Stimulated activated CD8-positive, alpha-beta memory T cell treated with anti-CD3 and anti-CD28 coated beads, Interleukin-4, amount 100 ng/mL, for 1 hour (primary cell): ENCODE measurements at places on chromosomes 1 and 21.

DNA sequence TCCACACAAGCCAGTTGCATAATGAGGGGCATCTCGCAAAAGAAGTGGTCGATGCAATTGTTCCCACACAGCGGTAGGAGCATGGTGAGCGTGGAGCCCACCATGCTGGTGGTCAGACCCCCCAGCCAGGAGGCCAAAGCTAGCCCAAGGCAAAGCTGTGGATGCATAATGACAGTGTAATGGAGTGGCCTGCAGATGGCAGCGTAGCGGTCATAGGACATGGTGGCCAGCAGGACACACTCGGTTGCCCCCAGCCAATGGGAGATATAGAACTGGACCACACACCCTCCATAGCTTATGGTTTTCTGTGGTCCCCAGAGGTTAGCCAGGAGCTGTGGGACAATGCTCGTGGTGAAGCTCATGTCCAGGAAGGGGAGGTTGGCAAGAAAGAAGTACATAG, 4.3 kb downstream of the OR2C3 start:
- DNase-seq = no peak

GRCh38 chr1:110340207-110340468, 961 bp downstream of the RBM15 start:
- DNase-seq = no peak

GRCh38 chr1:53158900-53159299, 16.5 kb upstream of the SLC1A7 start:
- no peak for DNase-seq

GRCh38 chr1:227735539-227736285, 477 bp downstream of the SNAP47 start:
- DNase-seq = no peak

DNA sequence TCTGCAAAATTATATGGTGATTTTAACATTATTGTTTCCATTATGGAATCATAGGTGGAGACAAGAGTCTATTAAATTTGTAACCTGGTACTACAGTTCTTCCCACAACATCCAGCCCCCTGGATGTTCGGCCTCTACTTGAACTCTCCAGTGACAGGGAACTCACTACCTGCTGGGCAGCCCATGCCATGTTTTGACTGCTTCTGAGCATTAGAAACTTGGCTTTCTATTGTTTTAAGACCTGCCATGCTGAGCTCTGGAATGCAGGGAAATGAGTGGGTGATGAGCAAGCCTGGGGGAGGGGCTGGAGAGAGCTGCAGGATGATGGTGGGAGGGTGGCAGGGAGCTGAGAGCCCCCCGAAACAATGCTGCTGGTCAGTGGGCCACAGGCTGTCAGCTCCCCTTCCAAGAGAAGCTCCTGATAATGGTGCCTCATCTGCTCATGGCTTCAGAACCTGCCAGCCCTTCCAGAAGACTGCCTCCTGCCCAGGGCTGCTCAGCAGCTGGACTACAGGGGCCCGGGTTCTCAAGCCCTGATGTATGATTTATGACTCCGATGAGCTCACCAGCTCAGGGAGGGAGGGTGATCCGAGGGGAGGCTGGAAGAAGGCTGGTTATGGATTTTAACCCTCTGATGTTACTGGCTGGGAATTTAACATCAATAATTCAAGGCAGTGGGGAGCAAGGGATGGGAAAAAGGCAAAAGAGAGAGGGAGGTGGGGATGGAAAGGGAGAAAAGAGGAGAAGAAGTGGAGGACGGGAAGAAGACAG, 205.0 kb downstream of the HIVEP3 start:
- DNase-seq = no peak

GRCh38 chr21:24910591-24910990, 696.7 kb downstream of the MRPL39 start:
- DNase-seq = no peak

GRCh38 chr1:119674835-119675289, 26.8 kb upstream of the ZNF697 start:
- DNase-seq = no peak

GRCh38 chr1:64100791-64101190, 102.6 kb upstream of the UBE2U start:
- no peak for DNase-seq

DNA sequence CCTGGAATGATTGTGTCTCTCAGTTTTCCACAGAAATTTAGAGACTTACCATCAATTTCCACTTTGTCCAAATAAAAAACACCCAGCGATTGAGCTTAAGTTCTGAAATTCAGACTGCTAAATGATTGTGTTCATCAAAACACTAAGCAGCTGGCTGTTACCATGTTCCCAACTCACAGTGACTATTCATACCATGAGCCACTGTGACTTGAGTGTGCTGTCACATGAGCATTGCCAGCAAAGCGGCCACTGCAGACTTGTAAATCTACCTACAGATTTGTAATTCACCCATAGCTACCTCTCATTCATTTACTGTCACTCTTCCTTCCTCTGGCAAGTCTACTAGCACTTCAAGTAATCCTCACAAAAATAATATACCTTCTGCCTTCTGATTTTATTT, 17.2 kb upstream of the PRKAB2 start:
- DNase-seq = no peak

DNA sequence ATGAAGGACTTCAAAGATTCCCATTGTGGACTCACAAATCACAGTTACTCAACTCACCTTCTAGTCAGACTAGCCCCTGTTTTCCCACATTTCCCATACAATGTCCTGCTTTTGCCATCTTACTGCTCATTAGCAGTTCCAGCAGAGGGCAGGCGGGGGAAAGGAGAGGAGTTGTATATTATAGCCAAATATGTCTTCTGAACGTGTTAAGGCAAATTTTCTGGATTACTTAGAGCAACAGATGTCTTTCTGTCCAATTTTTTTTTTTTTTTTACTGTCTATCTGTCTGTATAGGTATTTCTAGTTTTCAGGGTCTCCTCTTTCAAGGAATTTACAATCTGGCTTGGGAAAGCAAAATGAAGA, 29.9 kb upstream of the DDAH1 start:
- DNase-seq = no peak

DNA sequence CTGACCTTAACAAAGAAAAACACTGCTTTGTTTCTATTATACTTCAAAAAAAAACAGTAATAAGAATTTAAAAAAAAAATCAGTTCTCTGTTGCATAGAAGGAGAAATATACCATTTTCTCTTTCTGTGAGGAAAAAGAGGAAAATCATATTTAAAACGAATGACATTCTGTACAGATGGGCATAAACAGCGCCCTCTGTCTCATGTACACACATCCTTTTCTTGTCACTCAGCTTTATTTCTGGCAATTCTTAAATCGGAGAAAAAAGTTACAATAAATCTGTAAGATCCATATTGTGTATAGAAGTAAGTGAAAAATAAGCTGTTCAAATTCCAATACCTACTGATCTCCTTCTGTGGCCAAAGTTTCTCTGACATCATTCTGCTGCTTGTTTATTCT, 245.4 kb downstream of the SMYD3 start:
- DNase-seq = no peak

- no peak for DNase-seq
Observed at GRCh38 chr1:200338451-200338850, 71.4 kb downstream of the ZNF281 start.

DNA sequence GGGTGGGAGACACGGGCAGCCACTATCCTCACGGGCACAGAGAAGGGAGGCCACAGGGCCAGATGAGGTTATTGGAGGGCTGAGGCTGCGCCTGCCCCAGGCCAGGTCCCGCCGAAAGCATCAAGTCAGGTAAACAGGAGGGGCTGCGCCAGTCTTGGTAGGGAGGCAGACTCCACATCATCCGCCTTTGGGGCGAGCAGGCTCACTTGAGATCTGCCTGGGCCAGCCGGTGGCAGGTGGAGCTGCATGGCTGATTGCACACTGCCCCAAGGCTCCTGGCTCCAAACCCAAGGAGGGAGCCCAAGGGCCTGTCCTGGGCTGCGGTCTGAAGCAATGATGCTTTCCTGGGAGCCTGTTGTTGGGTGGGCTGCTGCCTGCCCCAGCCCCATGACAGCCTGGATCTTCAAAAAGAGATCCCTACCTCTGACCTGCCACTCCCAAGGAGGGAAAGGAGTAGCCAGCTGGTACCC, 4.6 kb downstream of the SMIM1 start:
- no peak for DNase-seq

GRCh38 chr1:183214021-183214970, 28.2 kb downstream of the LAMC2 start:
- DNase-seq = no peak

DNA sequence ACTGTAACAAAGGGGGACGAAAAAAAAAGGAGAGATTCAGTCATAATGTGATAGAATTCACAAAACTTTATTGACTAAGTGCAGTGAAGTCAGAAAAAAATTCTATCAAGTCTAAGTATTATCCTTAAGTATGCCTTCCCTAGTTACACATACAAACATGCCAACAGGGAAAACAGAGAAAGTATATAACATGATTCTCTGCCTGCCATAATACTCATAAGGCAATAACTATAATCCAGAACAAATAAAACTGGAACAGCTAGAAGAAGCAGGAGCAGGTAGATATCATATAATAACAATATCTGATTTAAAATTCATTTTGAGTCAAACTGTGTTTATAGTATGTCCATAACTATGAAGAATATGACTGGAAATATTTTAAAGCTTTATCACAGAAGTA, 184.3 kb downstream of the FAF1 start:
- DNase-seq = no peak

- no peak for DNase-seq
Observed at GRCh38 chr1:238153253-238153652, 262.5 kb upstream of the ZP4 start.

DNA sequence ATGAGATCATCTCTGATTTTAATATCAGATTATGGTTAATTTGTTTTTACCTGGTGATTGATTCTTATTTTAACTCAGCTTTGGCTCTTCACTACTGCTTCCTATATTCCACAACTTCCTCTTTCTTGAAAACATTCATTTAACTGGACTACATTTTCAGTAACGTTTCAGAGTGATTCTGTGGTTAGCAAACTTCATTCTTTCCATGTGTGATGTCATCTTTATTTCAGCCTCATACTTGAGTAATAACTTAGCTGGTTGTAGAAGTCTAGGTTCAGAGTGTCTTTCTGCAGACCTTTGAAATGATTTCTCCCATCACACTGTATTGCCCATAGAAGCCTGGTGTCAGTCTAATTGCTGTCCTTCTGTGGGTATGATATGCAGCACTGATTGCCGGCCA, 36.0 kb upstream of the SLC35F3 start:
- no peak for DNase-seq

- DNase-seq = no peak
Observed at GRCh38 chr1:107140703-107141490, at the start of gene NTNG1. TSS of gene NTNG1 (plus strand) at chr1:107141039.

- no peak for DNase-seq
Observed at GRCh38 chr1:35835398-35835797, 27.6 kb downstream of the AGO4 start.

GRCh38 chr1:226763905-226764264, 24.8 kb upstream of the ITPKB start:
- no peak for DNase-seq

GRCh38 chr1:226982451-226983177, 42.5 kb downstream of the COQ8A start:
- no peak for DNase-seq

DNA sequence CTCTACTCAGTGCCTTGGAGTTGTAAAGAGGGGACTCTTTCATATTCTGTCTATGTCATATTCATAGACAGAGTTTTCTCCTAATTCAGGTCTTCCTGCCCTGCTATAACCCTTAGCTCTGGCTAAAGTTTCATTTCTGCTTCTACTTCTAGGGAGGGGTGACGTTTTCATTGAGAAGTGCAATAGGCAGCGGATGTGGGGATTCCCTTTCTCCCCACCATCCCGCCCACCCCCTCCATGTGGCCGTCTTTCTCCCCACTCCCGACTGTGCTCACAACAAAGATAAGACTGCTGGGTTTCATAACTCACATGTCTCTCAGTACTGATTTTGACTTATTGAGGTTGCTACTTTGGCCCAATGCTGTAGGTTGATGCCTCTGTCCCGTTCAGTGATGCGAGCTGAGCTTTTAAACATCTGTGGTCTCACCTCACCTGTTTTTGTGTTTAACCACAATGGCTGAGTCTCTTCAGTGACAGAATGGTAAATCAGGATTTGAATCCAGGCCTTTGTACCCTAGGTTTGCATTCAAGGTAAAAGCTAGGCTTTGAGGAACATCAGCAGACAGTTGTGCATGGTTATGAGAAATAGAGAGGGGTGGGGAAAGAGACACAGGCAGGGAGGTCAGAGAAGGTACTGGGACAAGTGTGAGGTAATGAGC, 7.8 kb upstream of the KIF14 start:
- DNase-seq = no peak

GRCh38 chr1:156468693-156469345, 31.8 kb downstream of the MEF2D start:
- no peak for DNase-seq

- DNase-seq = no peak
Observed at GRCh38 chr1:145878724-145879123, 6.9 kb downstream of the ANKRD35 start.

DNA sequence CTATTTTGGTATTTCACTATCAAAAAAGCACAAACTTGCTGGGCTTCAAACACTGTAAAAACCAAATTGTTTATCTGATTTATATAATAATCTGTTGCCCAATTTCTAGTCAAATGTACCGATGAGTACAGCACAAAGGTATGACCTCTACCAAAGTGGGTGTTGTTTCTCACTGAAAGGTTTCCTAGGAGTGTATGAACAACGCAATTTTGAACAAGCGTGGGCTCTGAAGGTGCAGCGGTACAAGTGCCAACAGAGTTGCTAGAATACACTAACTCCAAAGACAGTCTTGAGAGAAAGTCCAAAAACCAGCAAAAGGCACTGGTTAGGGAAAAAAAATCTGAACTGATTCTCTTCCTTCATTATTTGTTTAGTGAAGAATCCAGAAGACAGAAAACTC, 130.4 kb downstream of the ATP1B1 start:
- no peak for DNase-seq

DNA sequence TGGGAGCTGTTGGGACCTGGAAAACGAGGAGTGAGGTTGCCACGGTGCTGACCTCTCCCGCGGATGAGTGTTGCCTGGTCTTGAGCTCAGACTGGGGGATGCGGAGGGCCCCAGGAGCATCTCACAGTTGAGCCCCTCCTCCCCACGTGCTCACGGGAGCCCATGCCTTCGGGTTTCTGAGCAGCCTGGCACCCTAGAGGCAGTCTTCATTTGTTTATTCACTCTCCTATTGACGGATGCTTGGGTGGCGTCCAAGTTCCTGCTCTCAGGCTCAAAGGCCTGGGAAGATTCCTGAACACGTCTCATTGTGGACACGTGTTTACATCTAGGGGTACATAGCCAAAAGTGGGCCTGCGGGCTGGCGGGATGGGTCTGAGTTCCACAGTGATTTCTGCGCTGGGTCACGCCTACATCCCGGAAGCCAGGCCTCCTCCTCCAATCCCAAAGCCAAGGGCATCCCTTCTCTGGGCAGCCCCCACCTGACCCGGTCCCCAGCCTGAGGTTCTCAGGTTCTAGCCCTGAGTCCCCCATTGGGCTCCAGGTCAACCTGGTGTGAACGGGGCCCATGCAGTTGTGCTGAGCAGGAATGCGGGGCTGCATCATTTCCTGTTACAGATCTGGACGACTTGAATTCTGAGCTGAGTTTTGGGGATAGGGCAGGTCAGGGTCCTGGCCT, 14.7 kb downstream of the WNT3A start:
- no peak for DNase-seq

GRCh38 chr1:187236676-187237075, 407.9 kb downstream of the PLA2G4A start:
- DNase-seq = no peak
